CD4-positive, alpha-beta T cell treated with Interleukin-6 at 100 ng/mL for 8 hours (primary cell): ENCODE measurements at places on chromosomes 2 and 18.

DNA sequence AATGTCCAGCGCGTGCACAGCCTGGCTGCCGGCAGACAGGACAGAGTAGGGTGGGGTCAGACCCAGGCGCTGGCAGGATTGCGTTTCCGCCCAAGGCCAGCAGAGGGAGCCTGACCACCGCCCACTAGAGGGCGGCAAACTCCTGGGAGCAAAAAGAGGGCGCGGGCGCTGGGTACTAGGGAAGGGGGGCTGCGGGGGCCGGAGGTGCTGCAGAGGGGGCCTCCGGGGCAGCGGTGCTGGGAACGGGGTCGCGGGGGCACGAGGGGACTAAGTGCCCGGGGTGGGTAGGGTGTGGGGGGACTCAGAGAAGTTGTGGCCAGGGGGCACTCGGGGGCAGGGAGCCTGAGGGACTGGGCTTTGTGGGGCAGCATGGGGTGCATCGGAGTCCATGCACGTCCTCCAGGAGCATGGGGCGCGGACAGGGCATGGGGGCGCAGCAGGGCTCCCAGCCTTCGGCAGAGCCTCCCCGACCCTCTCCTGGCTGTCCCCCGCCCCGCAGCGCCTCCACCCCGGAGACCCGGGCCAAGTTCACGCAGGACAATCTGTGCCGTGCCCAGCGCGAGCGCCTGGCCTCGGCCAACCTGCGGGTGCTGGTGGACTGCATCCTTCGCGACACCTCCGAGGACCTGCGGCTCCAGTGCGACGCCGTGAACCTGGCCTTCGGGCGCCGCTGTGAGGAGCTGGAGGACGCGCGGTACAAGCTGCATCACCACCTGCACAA lies 3.2 kb downstream of the TEKT4 start:
- peak; percentile 28 for DNase-seq

DNA sequence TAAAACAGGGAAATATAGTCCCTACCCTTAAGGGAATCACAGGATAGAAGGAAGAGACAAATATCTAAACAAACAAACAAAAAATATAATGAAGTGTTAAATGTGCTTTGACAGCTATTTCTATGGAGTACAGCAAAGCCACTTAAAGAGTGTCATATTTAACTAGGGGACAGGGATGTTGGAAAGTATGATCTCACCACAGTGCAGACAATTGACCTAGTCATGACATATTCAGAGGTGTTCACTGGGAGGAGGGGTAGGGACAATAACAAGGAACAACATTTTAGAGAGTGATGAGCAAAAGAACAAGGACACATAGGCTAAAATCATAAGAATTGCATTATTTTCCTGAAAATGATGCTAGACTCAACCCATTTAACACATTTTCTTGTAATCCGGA lies 107.5 kb downstream of the TMEM163 start:
- DNase-seq = no peak

- DNase-seq = no peak
These were observed 124.8 kb downstream of the DYM start for GRCh38 chr18:49335677-49336076.

DNA sequence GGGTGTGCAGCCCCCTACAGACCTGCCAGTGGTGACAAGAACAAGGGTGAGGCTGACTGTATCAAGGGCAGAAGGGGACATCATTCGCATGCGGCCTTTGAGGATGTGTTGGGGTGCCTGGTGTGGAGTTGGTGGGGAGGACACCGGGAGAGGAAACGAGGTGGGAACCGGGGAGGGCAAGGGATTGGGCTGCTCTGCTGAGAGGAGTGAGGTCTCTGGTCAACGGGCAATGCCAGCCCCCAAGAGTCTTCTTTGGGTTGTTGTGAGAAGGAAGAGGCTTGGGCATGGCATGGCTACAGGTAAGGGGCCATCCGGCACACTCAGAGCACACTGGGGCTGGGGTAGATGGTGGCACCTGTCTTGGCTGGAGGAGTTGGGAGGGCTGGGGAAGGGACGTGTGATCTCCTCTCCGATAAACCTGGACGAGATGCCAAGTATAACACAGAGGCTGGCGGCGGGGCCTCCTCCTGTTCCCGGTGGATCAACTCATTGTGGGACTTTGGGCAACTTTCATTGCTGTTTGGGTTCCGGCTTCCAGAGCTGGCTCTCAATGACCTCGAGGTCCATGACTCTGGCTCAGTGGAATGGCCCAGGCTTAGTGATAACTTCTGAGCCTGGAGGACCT lies 37.0 kb downstream of the KCNF1 start:
- no peak for DNase-seq

DNA sequence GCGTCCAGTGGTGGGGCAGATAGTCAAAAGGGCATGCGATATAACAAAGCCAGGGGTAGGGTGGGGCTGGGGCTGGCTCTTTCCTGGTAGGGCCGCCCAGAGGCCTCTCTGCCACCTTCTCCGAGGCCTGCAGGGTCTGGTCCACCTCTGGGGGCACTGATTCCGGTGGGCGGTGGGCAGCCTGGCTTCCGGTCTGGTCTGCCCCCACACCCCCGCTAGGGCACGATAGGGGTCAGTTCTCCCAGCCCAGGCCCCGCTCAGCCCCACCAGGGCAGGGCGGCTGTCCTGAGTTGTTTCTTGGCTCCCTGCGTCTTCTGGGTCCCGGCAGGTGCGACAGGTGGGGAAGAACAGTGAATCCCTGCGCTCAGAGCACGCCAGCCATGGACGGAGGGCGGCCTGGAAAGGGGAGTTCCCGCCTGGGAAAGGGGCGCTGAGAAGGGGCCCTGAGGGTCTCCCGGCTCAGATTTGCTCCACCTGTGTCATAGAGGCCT lies 707 bp upstream of the ERFE start:
- DNase-seq = no peak

GRCh38 chr2:2575181-2575577 lies 244.1 kb upstream of the MYT1L start:
- no peak for DNase-seq

DNA sequence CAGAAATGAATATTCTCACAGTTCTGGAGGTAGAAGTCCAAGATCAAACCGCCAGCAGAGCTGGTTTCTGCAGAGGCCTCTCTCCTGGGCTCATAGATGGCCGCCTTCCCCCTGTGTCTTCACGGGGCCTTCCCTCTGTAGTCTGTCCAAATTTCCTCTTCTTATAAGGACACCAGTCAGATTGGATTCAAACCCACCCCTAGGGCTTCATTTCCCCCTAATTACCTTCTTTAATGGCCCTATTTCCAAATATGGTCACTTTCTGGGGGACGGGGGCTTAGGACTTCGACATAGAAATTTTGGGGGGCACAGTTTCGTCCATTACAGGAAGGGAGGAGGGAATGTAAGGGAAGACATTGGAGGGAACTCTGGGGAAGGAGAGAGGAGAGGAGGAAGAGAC lies 132.6 kb downstream of the DDX1 start:
- DNase-seq = no peak

- DNase-seq = no peak
These were observed 190.1 kb downstream of the LRP1B start for GRCh38 chr2:141940709-141941108.

DNA sequence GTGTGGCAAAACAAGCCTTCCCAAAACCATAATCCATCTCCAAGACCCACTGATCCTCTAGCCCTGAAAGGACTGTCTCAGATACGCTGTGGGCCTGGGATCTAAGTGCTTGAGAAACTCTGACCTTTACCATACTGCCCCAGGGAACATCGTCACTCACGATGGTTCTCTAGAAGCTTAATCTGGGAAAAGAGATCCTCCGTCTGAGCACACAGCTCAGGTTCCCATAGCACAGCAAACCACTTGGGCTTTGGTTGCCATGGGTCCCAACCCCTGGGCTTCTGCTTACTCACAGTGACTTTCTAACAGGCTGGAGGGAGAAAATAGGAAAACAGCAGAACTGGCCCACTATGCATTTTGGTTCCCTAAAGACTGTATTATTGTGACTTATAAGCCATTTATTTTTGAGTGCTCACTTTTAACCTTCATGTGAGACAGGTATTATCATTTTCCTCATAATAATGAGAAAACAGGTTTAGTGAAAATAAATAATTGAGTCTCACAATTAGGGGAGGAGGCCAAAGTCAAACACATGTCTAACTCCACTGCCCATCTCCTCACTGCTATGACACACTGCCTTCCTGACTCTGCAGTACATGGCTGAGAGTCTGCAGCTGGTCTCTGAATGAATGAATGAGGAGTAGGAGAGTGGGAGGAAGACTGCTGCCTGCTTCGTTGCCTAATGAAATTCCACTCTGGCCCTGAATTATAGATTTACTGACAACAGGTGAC lies 46.7 kb downstream of the REEP1 start:
- no peak for DNase-seq

- DNase-seq = no peak
These were observed 52.3 kb downstream of the BAZ2B start for GRCh38 chr2:159564081-159564480.

GRCh38 chr2:96499061-96499960 lies 5.8 kb downstream of the NEURL3 start:
- no peak for DNase-seq

GRCh38 chr2:8526403-8526696 lies 155.5 kb upstream of the ID2 start:
- DNase-seq = no peak

DNA sequence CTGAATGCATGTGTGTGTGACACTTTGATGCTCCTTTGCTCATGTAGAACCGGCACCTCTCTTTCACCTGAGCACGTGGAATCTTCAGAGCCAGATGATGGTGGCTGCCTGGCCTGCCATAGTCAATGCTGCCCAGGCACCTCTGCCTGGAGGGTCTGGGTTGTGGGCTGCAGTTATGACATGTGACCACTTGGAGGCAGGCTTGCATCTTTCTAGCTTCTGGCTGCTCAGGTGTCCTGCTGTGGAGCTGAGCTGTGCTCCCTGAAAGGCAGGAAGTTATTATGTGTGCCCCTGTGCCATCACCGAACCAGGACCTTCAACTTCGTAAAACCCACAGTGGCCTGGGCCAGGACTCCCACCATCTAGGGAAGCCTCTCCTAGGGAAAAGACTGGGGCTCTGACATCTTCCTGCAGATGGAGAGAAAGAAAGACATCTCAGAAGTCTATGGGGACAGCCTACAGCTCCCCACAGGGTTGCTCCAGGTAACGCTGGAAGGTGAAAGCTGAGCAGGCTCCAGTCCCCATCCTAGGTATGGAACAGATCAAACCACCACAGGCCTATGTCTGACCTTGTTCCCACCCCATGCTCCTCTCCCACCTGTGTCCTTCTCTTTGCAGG lies 30.2 kb downstream of the PSD4 start:
- DNase-seq = peak; percentile 81

DNA sequence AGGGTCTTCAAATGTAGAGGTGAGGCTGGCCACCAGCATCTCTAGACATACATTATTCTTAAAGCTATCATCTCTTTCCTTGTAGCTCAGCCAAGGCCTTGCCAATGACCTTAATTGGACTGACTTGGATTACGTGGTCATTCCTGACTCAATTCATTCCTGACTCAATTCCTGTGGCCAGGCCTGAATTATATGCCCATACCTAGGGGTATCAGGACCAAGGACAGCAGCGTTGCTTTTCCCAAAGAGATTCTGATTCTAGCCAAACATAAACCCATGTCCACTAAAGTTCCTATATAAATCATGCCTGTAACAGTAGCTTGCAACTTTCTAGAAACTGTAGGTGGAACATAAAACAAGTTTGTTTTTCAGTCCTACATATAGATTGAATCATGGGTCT lies 231.7 kb downstream of the ARL6IP6 start:
- DNase-seq = no peak

GRCh38 chr18:59182673-59183072 lies 37.3 kb upstream of the GRP start:
- DNase-seq = no peak

- no peak for DNase-seq
These were observed 9.8 kb upstream of the LRRFIP1 start for GRCh38 chr2:237617587-237617982.

DNA sequence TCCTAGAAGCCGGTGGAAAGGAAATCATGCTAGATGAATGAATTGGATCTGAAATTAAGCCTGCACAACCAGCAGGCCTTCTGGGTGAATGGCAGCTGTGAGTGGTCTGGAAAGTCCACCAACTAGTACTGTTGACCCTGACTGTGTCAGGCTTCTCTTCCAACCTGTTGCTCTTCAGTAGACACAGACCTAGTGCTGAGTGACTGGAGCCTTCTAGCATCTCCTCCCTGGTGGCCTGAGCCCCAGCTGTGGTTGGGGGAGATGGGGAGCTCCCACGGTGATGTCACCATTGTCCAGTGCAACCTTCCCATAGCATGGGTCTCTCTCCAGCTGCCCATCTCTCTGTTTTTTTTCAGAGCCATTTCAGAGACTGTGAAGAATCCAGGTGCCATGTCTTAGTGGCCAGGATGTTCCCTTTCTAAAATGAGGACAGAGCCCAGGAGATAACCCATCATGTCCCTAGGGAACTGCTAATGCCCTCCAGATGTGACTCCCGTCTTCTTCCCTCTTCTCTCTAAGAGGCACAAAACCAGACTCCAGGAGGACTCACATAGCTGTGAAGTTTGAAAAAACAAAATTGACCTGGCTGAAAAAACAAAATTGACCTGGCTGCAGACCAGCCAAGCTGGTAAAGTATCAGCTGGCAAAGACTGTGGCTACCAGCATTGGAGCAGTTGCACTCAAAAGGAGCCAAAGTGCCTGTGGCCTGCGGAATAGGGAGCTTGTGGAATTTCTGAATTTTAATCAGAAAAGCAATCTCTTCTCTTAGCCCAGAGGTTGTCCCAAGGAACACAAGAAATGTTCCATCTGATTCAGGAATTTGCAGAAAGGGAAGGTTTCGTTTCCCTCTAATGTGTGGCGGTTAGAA lies 67.4 kb upstream of the RPL31 start:
- DNase-seq = no peak
